NCI-H1048 (cell line): ENCODE measurements at places on chromosomes 2 and 18.

DNA sequence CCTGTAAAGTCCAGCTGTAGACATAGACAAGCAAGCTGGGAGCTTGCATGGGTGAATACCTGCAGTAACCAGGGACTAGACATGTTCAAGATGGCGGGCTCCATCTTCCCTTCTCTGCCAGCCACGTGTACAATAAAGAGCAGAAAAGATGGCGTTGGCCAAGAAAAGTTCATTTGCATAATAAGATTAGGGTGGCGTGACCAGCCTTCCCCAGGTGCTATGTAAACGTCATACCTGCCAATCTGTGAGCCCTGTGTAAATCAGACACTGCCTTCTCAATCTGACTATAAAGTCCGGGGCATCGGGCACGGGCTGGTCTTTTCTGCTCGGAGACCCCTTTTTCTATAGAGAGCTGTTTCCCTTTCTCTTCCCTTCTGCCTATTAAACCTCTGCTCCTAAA, 101.6 kb upstream of the XPO1 start:
- DNase-seq = no peak

DNA sequence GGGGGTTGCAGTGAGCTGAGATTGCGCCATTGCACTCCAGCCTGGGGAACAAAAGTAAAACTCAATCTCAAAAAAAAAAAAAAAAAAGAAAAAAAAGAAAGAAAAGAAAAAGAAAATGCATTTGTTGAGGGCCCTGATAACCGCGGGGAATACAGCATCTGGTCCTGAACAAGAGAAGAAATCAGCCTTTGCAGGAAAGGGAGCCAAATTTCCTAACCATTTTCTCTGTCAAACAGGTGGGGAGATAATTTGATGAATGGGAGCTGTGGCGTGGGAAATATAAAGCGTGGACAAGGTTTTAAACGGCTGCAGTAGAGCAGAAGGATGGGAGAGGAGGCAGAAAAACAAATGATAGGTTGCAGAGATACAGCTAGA, 864 bp downstream of the E2F6 start:
- DNase-seq = no peak

DNA sequence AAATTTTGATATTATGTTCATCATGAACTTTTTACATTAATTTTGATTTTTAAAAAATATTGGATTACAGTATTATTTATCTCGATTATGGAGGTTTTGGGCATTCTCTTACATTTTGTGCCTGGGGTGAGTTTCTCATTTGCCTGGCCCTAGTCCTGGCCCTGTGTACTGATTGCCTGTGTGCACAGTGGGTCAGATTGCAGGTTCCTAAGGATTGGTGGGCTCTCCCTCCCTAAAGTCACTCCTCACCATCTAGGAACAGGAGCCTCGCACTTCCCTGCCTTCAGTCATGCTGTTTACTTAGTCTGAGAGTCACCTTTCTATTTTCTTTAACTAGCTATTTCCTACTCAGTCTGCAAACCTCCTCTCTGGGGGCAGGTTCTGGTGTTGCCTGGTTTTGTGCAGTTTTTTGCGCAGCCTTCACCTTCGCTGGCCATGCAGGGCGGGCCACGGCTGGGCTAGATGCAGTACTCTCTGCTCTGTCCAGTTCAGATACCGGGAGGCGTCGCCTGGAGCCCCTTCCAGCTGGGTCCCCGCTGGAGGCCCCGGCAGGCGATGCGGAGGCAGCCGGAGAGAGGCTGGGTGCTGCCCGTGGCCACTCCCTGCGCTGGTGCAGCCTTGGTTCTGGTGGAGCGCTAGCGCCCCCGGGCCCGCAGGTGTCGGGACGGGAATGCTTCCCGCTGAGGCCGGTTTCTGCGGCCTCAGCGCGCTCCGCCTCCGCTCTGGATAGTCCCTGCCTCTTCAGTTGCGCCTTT, 23.3 kb upstream of the MC5R start:
- no peak for DNase-seq

GRCh38 chr2:122927710-122928557, 1097.2 kb upstream of the CNTNAP5 start:
- no peak for DNase-seq

GRCh38 chr2:196271795-196272194, 100.4 kb upstream of the STK17B start:
- no peak for DNase-seq

DNA sequence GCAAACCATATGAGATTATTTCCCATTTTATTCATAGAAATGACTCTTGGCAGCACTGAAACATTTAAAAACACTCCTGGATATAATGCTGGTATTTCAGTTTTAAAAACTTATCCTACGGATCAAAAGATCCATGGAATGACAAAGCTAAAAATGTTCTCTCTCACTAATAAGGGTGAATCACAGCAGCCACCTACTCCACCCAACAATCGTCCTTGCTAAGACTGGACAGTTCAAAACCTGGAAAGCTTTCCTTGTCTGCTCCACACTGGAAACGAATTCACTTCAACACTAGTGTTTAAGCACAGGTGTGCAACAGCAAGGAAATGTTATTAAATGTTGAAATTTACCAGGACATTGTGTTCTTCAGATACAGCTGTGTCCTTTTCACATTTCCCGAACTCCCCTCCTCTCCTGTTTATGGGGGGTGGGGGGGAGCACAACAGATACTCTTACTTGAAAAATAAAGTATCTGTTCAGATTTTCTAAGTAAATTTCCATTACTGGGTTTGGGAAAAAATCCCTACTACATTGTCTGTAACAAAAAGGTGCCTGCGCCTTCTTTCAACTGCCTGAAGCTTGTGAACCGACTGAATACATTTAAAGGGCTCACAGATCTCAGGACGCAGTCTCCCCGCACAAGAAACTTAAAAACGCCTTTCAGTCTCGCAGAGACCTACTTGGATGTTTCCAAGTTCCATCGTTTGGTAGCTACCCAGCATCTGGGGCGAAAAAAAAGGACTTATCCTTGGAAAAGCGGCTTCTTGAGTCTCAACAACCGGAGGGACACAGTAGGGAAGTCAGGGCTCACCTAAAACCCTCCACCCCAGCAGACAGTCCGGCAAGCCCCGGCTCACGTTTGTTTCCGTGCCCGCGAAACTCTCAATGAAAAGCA, 1.3 kb downstream of the YWHAQ start:
- DNase-seq = no peak

DNA sequence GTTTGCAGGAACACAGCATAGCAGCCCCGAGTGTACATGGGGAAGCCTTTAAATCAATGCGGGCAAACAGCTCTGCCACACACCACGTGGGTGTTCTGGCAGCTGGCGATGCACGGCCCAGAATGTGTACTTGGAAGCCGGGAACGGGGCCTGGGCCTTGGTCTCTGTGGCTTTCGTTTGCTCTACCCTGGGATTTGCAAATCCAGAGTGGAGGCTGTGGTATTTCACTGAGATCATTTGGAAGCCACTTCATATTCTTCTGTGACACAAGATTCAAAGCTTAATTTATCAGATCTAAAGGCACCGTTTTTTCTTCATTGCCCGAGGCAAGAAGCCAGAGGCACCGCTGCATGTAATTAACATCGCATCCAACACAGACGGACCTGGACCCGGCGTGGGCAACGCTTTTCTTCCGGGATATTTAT, 246.3 kb upstream of the MYT1L start:
- DNase-seq = no peak

- no peak for DNase-seq
Measured at GRCh38 chr2:102367331-102367971, 11.9 kb downstream of the IL18R1 start.

DNA sequence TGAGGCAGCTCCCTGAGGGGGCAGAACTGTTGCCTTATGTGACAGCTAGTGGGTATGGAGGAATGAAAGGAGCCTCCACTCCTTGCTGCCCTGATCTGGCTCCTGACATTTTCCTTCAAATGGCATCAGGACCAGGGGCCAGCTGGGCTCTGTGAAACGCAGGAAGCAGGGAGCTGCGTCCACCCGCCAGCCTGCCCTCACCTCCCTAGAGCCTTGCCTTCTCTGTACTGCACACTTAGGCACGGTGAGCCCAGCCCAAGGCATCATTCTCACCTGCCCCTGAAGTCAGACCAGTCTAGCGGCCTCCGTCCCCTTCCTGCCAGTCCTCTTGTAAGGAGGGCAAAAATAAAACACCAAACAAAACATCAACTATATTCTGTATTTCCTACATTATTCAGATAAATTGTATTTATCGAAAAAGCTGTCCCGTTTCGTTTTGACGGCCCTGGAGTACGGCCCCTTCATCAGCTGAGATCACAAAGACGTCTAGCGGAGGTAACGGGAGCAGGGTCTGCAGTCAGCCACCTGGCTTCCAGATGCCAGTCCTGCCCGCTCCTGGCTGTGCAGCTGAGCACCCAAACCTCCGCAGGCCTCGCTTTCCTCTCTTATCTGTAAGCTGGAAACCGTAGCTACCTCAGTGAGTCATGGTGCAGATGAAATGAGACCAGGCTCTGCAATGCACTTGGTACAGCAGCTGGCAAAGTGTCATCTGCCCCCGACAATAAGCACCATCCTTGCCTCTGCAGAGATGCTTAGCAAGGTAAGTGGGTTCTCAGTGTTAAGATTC, 6.9 kb upstream of the CTDP1 start:
- no peak for DNase-seq

DNA sequence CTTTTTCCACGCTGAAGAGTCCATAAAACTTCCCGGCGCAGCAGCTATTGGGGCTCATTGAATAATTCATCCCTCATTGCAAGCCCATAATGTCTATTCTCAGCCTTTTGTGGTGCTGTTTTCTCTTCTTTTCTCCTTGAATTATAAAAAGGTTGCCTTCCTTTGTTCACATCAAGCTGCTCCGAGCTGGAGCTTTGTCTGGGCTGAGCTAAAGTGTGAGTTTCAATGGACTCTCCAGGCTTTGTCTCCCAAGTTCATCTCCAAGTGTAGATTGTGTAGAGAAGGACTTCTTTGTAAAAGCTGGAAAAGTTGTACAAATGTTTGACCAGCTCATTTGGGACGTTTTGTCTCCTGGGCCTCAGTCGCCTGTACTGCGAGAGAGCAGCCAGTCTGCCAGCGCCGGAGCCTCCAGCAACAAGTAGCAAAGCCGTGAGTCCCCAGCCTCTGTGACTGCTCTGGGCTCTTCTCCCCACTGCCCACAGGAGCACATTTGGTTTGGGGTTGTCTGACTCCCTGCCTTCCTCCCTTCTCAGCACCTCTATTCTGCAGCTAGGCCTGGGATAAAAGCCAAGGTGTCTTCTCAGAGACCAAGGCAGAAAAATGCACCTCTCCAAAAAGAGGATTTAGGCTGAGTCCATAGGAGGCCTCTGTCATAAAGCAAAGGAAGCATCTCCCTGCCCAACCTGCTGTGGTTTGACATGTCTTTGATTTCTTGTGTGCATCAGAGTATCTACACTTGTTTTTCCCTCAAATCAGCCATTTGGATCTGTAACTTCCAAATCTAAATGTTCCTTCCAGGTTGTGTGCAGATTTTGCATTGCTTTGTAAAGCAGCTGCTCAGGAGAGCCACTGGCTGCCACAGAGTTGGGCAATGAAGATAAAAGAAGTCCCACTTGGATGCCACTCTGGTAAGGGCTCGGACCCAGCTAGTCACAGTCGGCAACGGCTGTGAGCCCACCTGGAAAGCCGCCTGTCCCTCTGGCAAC, 6.4 kb downstream of the PAX3 start:
- DNase-seq = no peak
